ENCODE measurements at places on chromosomes 12 and 14.

DNA sequence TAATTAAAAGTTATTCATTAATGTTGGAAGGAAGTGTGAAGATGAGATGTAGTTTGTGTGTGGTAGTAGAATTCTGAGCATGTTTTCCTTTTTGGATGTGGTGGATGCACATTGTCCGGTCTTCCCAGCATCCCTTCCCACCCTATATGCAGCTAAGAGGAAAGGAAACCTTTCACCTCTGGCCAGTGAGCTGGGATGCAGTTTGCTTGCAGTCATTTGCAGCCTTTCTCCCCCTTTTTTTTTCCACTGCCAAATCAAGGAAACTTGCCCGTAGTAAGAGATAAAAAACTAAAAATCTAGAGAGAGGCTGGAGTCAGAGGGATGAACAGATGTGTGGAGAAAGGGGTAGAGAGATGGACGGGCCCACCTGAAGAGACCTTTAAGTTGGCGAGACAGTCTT, 72.5 kb upstream of the SLC38A2 start:
- no peak for DNase-seq

DNA sequence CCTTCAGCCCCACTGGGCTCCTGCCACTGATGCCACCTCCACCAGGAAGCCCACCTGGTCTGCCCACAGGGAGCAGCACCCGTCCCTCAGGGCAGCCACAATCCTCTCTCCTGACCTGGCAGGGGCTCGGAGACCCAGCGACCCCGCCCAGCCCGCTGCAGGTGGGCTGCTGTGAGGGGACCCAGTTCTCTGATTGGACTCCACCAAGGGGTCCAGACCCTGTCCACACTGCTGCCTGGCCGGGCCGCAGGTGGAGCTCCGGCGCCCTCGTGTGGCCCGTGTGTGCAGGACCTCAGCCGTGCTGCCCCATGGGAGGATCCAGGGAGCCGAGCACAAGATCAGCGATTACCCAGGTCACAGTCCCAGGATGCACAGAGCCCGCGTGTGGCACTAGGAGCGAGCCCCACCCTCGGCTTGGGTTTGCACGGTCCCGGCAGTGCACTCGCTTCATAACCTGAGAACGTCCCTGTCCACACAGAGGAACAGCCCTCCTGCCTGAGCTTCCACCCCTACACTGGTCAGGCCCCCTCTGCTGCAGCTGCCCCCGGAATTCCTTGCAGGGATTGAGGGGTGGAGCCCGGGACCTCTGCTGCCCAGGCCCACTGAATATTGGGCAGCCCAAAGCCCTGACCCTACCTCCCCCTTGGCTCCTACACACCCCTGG, 35.4 kb upstream of the TMEM179 start:
- DNase-seq, result peak; percentile 86

DNA sequence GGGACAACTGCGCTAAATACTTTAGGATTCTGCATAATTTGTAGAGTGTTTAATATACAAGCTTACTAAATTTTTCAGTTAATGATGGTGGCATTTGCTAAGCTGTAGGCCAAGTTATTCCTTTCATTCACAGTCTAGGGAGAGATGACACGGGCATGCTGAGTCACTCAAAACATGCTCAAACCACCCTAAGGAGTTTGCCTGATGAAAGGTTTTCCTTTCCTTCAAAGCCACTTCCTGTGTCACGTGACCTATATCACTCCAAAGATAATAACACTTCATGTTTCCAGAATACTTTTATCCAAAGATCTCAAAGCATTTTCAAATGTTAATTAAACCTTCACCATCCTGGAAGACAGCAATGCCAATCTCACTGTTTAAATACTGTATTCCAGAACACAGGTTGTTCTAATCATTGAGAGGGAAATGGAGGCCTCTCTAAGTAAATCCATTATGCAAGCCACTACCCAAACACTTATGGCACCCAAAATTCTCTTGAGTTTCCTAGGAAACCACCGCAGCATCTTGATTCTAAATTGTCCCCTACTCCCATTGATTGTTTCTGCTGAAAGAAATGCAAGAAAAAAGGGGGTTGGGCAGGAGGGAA, 207.0 kb upstream of the CDKN3 start:
- DNase-seq, result no peak

DNA sequence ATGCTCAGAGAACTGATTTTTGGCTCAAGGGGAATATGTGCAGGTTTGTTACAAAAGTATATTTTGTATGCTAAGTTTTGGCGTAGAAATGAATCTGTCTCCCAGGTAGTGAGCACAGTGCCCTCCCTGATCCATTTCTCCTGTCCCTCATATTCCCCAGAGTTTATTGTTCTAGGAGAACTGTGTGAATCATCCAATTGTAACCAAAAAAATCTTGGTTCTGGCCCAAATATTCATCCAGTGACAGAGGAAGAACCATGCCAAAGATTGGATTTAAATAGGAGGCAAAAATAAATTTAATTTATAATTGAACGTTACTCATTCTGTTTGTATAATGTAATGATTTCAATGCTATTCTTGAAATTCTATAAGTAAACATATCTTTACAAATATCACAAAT, 4.8 kb downstream of the CATSPERB start:
- DNase-seq, result no peak

DNA sequence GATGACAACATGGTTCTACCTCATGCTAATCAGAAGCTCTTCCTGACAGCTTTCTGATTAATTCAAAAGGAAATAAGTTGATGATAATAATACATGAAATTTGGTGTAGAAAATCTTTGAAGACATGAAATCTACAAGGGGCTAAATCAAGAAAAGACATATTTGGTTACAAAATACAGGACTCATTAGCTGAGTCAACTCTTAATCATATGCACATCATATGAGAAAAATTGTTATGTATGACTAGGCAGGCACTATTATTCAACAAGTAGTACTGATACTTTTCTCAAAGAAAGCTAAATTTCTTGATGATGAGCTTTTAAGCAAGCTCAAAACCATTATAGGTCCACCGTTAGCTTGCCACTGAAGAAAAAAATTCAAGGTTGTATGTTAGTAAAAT, 7.1 kb downstream of the ABCC9 start:
- no peak for DNase-seq
